ENCODE measurements at places on chromosomes 13 and 19. TPM values are rescaled to one million over a fixed set of nuclear protein-coding genes. Genes with fewer than 3 reads are reported as not detected.

GRCh38 chr13:113209336-113209758, at the start of gene CUL4A:
Gene CUL4A (plus strand): TSS chr13:113209613. CDS start chr13:113209628, 15 bp downstream.
- no peaks in the 10 kb centered on the region for H3K27me3 ChIP-seq
- H3K4me3 ChIP-seq: peak within 1 kb of the TSS; percentile 97
- H3K4me1 ChIP-seq: peaks cover 14% of the 10 kb centered on the region
- peak; percentile 67 for DNase-seq

FUT1 gene
- 0.83 TPM for total RNA-seq

ENOX1 gene
- 0.53 TPM for total RNA-seq

PRTN3 gene
- not detected for total RNA-seq

PODNL1 gene
- total RNA-seq: not detected

RFPL4A gene
- 0.94 TPM for total RNA-seq

Data from Peyer's patch (tissue), 4 donors.